ENCODE measurements at places on chromosomes 7 and 10.

- DNase-seq: no peak
These were observed 9.9 kb downstream of the SMURF1 start for GRCh38 chr7:99133766-99134564.

DNA sequence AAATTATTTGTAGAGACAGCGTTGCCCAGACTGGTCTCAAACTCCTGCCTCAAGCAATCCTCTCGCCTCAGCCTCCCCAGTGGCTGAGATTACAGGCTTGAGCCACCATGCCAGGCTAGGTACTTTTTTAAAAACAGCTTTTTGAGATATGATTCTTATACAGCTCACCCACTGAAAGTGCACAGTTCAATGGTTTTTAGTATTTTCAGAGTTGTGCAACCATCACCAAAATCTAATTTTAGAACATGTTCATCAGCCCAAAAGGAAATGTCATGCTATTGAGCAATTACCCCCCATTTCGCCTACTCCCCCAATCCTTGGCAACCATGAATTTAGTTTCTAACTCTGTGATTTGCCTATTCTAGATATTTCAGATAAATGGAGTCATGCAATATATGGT is 73.7 kb downstream of the EVX1 start:
- no peak for DNase-seq

DNA sequence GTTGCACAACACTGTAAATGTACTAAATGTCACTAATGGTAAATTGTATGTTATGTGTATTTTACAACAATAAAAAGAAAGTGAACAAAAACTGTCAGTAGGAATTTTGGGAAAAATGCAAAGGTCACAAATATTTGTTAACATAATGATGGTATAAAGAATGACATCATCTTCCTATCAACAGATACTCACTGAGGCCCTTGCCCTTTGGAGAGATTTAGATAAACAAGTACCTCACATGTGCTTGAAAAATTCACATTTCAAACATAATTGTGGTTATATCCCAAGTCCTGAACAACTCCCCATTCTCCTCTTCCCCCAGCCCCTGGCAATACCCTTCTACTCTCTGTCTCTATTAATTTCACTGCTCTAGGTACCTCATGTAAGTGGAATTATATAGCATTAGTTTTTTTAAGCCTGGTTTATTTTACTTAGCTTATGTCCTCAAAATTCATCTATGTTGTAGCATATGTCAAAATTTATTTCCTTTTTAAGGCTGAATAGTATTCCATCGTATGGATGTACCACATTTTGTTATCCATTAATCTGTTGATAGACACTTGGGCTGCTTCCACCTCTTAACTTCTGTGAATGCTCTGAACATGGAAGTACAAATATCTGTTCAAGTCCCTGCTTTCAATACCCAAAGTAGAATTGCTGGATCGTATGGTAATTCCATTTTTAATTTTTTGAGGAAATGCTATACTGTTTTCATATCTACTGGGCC is 90.5 kb downstream of the WIPF3 start:
- no peak for DNase-seq

DNA sequence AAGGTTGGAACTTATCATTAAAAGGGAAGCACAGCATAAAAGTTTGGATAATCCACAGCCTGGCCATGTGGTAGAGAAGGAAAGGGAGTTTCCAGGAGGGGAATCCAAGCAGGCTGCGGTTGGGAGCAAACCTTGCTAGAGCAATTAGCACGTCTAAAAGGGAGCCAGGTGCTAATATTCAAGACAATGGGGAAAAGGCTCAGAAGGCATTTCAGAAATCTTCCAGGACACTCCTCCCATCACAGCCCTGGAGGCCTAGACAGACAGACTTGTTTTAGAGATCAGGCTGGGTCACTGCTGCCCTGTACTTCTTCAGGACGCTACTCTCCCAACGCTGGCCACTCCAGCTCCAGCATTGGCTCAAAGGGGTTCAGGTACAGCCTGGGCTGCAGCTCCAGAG is 96.2 kb upstream of the KAT6B start:
- no peak for DNase-seq
